ENCODE measurements at places on chromosomes 1 and 21.
A peak's percentile ranks its signal among the peaks of the same experiment; 100 is the strongest.

- DNase-seq = no peak
These were observed 9.6 kb upstream of the RFX5 start for GRCh38 chr1:151356696-151357095.

DNA sequence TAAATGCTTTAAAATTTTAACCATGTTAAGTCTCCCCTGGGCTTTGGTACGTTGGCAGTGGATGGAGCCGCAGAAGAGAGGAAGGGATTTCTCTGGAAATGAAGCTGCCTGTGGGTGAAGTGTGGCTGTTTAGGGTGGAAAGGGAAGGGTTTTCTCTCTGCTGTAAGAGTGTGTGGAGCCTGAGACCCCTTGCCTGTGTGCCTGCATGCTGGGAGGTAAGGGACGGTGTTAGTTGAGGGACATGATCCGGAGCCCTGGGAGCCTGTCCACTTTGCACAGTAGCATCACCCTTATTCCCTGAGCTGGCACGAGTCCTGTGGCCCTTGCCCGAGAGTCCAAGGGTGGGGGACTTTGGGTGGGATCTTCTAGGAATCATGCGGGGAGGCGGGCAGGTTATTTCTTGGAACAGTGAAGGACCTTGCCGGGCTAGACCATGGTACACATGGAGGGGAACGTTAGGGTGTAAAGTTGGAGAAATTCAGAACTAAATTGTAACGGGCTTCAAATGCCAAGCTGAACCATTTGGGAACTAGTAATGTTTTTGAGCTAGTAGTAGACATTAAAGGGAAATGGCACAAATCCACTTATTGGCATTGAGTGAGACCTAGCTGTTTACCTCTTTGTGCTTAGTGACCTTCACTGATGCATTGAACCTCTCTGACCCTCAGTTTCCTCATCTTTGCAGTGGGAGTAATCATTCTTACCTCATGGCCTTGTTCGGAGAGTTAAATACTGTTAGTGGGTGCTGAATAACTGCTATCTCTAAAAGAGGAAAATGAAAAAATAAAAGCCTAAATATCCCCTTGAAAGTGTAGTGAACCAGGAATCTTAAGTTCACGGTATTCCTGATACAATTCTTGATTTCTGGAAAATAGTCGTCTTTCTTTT lies 3.5 kb downstream of the GALNT2 start:
- no peak for DNase-seq

DNA sequence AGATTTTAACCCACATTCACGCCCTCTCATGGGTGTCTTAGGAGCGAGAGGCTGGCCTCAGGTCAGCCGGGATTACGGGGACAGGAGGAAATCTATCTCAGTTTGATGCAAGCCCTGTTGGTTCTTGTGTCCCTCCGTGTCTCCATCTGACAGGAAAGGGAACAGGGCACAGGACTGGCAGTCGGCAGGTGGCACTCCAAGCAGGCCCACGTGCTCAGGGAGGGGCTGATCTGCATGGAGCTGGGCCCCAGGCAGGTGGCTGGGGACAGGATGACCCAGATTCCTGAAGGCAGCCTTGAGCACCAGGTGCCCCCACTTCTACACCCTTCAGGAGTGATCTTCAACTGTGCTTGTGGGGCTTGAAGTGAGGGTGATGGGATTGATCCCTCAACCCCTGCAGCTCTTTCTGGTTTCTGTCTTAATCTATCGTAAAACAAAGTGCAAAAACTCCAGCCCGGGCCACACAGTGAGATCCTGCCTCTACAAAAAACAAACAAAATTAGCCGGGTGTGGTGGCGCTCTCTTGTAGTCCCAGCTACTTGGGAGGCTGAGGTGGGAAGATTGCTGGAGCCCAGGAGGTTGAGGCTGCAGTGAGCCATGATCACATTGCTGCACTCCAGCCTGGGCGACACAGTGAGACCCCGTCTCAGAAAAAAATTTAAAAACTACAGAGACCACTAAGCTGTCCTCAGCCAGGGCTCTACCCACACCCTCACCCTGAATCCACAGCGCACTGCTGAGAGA lies 8.3 kb downstream of the PLEKHG5 start:
- DNase-seq = no peak

DNA sequence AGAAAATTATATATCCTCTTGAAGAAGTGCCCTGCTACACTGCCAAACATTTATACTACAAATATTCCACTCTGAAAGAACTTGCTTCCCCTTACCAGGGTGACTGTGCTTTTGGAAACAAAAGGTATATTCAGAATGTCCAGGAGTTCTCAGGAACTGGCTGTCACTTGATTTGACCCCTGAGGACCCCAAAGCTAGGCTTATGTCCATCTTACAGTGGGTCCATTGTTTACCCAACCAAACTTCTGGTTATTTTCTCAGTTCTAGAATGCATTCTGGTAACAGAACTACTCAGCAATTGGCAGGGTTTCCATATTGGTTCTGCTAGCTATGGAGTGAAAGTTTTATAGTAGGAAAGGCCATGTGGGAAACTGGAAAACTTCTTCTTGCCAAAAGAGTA lies 207.1 kb upstream of the KCTD3 start:
- no peak for DNase-seq

- DNase-seq = no peak
These were observed 263.0 kb downstream of the TNR start for GRCh38 chr1:175480343-175480822.

DNA sequence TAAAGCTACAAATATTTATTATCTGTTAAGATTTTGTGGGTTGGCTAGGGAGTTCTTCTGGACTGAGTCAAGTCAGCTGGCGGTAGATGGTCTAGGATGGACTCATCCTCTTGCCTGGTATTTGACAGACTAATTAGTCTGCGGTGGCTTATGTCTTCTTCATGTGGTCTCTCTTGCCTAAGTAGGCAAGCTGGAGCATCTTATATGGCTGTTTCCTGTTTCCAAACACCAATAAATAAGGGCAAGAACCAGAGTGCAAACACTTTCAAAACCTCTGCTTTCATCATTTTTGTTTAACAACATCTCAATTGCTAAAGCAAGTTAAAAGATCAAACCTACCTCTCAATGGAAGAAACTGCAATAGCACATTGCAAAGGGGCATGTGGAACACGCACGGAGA lies 484.8 kb downstream of the PTPRC start:
- no peak for DNase-seq

DNA sequence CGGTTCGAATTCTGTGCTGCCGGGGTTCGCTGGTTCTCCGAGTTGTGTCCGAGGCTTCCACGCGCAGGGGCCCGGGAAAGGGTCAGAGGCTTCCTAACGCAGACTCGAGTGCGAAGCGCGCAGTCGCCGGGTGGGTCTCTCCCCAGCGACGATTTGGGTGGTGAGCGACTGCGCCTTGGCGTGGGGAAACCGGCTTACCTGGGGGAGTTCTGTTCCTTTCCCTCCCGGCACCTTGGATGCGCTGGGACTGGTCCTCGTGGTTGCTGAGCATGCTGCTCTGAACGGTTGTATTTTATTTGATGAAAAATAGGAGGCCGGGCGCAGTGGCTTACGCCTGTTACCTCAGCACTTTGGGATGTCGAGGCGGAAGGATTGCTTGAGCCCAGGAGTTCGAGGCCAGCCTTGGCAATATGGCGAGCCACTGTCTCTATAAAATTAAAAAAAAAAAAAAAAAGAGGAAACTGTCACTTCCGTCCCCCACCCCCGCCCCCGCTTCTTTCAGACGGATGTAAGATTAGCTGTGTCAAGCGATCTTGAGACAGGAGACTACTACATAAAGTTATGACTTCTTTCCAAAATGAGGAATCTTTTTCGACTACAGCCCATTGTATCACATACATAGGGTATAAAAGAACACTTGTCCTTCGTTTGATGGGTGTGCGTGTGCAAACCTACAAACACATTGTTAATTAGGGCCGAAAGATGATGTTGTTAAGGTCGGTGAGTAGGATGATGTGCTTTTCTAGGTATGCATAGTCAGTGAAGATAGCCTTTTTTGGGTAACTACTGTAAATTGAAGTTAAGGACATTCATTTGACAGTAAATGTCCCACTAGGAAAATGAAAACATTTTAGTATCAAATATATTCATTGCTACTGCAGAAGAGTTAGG lies at the start of gene CCDC18:
Gene CCDC18 (plus strand): TSS at position 2 of the 891 bp plus-strand sequence. CDS start 2,638 bp downstream, outside the sequence.
- DNase-seq = no peak

GRCh38 chr1:209983953-209984352 lies 45.9 kb downstream of the SYT14 start:
- DNase-seq = no peak

- DNase-seq = no peak
These were observed 663.7 kb downstream of the ADGRL2 start for GRCh38 chr1:82464362-82465001.

DNA sequence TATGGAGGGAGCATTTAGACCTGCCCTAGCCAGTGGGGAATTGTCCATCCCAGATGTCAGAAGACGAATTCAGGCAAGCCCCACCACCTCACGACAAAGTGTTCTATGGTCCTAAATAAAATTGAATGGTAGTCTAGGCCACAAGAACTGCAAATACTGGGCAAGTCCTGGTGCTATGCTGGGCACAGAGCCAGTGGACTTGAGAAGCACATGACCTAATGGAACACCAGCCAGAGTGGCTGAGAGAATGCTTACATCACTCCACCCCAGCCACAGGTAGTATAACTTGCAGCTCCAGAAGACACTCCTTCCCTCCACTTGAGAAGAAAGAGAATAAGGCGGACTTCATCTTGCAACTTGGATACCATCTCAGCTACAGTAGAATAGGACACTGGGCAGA lies 567.3 kb upstream of the CXADR start:
- no peak for DNase-seq

GRCh38 chr1:14656384-14656937 lies 58.0 kb downstream of the KAZN start:
- DNase-seq = no peak

- no peak for DNase-seq
These were observed 552.1 kb downstream of the LMO4 start for GRCh38 chr1:87880764-87881163.

DNA sequence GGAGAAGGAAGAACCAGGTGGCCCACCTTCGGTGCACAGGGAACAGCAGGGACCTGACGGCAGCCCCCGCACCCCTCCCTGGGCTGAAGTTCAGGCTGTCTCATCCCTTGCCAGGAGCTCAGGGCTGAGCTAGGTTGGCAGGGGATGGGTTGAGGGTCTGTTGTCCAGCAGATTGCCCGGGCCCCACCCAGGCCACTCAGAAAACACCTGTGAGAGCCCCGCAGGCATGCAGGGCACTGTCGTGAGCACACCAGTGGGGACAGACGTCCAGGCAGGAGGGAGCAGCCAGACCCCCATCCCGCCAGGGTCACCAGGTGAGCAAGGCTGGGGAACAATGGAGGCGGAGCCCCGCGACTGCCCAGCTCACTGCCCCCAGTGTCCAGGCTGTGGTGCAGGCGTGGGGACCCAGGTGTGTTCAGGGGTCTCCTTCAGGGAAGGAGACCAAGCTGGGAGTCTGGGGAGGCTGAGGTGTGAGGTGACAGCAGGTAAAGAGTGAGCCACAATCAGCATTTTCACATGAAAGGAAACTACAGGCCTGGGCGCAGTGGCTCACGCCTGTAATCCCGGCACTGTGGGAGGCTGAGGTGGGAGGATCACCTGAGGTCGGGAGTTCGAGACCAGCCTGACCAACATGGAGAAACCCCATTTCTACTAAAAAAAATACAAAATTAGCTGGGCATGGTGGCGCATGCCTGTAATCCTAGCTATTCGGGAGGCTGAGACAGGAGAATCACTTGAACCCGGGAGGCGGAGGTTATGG lies 9.4 kb upstream of the SAMD11 start:
- DNase-seq = no peak

- peak; percentile 54 for DNase-seq
These were observed 47.7 kb downstream of the SYCP1 start for GRCh38 chr1:114902343-114902742.

- DNase-seq = no peak
These were observed 2.7 kb downstream of the SPATA21 start for GRCh38 chr1:16434501-16434900.

GRCh38 chr1:112458756-112459155 lies 50.0 kb upstream of the WNT2B start:
- no peak for DNase-seq

DNA sequence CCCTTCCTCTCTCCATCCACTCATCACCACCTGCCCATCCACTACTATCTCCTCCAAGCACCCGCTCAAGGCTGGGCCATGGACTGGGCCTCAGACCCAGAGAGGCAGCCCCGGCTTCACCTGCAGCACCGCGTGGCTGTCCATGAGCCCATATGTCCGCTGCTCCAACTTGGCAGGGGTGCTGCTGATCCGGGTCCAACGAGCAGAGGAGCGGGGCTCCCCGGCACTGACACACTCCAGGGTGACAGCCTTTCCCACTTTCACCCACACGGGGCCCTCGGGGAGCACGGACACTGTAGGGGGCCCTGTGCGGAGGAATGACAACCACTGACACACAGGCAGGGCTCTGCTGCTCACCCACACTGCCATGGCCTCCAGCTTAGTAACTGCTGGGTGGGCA lies 28.9 kb downstream of the LDLRAD2 start:
- DNase-seq = no peak

DNA sequence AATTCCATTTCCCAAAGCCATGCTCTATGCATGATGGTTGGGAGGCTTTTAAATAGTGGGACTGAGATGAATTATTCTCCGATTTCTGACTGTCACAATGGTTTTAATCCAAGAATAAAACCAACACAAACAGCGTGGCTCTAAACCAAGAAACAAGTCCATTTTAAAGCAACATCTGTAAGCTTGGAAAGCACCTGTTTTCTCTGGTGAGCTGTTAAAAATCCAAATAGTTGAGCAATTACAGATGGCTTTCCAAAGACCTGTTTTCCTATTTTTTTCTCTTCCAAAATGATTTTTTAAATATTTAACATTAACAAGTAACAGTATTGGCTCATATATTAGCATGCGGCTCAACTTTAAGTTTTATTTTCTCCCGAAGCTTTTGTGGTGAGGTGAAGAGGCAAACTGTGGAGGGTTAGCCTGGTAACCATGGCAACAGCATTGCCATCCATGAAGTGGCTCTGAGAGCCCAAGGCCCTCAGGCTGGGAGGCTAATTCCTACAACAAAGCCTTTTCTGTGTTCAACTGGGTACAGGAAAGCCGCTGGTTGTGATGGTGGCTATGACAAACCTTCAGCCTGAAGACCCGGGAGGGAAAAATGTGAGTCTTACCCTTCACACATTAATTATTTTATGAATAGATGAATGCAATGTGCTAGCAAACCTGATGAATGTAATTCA lies 56.7 kb upstream of the B3GALT5 start:
- no peak for DNase-seq

- no peak for DNase-seq
These were observed 10.9 kb downstream of the ADAMTS1 start for GRCh38 chr21:26834181-26834905.

- DNase-seq = no peak
These were observed 334.0 kb upstream of the PRMT6 start for GRCh38 chr1:106722466-106722865.

DNA sequence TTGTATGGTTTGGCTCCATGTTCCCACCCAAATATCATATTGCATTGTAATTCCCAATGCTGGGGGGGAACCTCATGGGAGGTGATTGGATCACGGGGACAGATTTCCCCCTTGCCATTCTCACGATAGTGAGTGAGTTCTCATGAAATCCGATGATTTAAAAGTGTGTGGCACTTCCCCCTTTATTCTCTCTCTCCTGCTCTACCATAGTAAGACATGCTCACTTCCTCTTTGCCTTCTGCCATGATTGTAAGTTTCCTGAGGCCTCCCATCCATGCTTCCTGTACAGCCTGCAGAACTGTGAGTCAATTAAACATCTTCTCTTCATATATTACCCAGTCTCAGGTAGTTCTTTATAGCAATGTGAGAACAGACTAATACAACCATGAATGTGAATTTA lies 211.6 kb upstream of the NR5A2 start:
- no peak for DNase-seq

GRCh38 chr1:168195199-168196135 lies 16.7 kb downstream of the TIPRL start:
- DNase-seq = no peak
